Sigmoid colon (tissue), 7 donors: ENCODE measurements at places on chromosomes 16 and 17. TPM values are rescaled to one million over a fixed set of nuclear protein-coding genes. Genes with fewer than 3 reads are reported as not detected.

The KRT9 gene
- polyA plus RNA-seq, result not detected

The KRTAP4-5 gene
- polyA plus RNA-seq, result not detected

The RAPGEFL1 gene
- 66.8 TPM for polyA plus RNA-seq

The KRTAP1-5 gene
- polyA plus RNA-seq, result not detected

The OSGIN1 gene
- polyA plus RNA-seq, result 8.1 TPM

The CDH5 gene
- polyA plus RNA-seq, result 0.60 TPM

The SPSB3 gene
- 59.5 TPM for polyA plus RNA-seq

The RPUSD1 gene
- 17.3 TPM for polyA plus RNA-seq

The CCDC154 gene
- not detected for polyA plus RNA-seq

The ALOX15 gene
- polyA plus RNA-seq, result 0.77 TPM

The CRK gene
- 33.6 TPM for polyA plus RNA-seq

The DHRS7C gene
- polyA plus RNA-seq, result not detected

The CCDC78 gene
- polyA plus RNA-seq, result not detected

The MARVELD3 gene
- 26.6 TPM for polyA plus RNA-seq

The SLC6A2 gene
- polyA plus RNA-seq, result not detected

The CSH2 gene
- polyA plus RNA-seq, result not detected

The SLC13A2 gene
- 11.4 TPM for polyA plus RNA-seq

The KRTAP4-1 gene
- polyA plus RNA-seq, result not detected

The RAB11FIP4 gene
- 7.2 TPM for polyA plus RNA-seq

The BRD7 gene
- 38.6 TPM for polyA plus RNA-seq

The CIBAR2 gene
- not detected for polyA plus RNA-seq

The MPP2 gene
- 0.60 TPM for polyA plus RNA-seq
